ENCODE measurements at places on chromosomes 1 and 21.

DNA sequence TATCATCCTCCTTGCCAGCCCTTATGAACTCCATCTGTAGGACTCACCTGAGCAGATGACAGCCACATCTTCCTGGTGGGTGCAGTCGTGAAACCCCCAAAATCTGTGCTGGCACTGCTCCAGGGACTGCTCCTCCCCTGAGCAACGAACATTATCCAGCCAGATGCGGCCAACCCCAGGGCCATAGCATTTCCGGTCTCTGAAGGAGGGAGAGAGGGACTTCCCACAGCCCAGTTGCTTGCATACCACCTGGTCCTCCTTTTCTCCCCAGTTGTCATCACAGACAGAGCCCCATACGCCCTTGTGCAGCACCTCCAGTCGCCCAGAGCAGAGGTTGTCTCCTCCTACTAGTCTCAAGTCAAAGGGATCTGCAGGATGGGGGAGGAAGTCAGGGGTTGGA, 8.5 kb downstream of the CD5L start:
- DNase-seq: no peak

GRCh38 chr1:198560161-198560560, 19.7 kb upstream of the ATP6V1G3 start:
- DNase-seq: no peak

- DNase-seq: no peak
These were observed 46.8 kb upstream of the COX20 start for GRCh38 chr1:244788493-244789275.

GRCh38 chr1:43760745-43761317, 53.5 kb downstream of the ST3GAL3 start:
- DNase-seq: no peak

DNA sequence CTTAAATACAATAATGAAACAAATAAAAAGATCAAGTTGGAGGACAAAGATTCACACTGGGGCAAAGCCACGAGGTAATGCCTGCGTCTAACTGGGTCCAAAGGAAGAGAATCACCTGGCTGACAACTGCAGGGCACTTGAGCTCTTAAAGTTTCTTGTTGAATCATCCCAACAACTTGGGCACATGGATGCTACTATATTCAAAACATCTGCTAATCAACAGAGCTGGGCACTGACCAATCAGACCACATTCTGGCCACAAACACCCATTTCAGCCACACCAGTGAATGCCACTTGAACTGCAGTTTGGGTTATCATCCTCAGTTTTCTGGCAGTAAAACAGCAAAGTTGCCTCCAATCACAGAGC, 51.0 kb downstream of the ABCA4 start:
- DNase-seq: no peak

DNA sequence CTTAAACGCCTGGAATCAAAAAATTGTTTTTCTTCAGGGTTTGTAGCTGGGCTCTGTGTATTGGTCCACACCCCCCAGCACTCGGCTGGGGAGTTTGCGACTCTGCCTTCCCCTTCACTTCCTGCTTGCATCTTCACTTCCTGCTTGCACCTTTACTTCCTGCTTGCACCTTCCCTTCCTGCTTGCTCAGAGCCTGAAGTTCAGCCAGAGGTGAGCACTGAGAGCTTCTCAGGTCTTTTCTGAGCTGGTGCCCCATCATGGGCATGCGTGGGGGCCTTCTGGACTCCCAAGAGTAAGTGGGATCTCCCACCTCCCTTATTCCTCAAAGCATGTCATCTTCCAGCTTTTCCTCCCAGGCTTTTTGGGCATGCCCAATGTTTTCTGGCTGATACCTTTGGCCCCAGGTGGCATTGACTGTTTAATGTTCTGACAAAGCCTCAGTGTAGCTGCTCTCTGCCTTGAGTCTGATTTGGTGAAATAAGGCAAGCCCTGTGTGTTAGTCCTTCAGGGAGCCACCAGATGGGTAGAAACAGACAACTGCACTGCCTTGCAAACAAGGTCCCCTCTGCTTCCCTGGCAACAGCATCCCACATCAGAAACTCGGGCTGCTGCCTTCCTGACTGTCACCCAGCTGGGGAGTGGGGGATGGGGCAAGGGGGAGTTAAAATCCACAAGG, 3.5 kb downstream of the KRTAP10-2 start:
- DNase-seq: no peak

DNA sequence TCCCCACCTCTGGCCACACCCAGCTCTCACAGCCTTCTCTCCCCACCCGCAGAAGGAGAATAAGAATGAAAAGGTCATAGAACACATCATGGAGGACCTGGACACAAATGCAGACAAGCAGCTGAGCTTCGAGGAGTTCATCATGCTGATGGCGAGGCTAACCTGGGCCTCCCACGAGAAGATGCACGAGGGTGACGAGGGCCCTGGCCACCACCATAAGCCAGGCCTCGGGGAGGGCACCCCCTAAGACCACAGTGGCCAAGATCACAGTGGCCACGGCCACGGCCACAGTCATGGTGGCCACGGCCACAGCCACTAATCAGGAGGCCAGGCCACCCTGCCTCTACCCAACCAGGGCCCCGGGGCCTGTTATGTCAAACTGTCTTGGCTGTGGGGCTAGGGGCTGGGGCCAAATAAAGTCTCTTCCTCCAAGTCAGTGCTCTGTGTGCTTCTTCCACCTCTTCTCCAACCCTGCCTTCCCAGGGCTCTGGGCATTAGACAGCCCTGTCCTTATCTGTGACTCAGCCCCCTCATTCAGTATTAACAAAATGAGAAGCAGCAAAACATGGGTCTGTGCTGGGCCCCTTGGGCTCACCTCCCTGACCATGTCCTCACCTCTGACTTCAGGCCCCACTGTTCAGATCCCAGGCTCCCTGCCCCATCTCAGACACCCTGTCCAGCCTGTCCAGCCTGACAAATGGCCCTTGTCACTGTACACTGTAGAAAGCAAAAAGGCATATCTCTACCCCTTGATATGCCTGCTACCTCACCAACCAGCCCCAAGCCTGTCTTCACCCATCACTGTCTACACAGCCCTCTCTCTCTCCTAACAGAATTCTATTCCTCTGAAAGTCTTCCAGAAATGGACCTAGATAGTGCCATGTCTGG, 3.2 kb downstream of the S100A9 start:
- DNase-seq: no peak
